ENCODE measurements at places on chromosomes 2 and 18.

DNA sequence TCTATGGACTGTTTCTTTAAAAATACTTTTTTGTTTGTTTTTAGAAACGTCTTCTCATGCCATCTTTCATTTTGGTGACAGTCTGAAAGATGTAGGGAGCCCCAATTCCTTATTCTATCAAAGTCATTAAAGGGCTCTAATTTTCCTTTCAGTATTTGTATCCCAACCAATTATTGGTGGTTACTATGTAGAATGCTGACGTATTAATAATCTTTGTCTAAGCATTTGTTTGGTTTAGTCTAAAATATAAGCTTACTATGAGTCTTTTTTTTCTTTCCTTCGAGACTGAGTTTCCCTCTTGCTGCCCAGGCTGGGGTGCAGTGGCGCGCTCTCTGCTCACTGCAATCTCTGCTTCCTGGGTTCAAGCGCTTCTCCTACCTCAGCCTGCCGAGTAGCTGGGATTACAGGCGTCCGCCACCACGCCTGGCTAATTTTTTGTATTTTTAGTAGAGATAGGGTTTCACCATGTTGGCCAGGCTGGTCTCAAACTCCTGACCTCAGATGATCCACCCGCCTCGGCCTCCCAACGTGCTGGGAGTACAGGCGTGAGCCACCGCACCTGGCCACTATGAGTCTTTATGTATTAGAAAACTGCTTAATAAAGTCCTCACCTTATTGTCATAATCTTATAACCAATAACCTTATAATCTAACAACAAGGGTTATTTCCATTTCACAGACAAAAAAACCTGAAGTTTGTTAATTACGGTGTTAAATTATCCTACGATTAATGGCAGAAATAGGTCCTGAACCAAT, 849 bp upstream of the VRK2 start:
- DNase-seq, result no peak

DNA sequence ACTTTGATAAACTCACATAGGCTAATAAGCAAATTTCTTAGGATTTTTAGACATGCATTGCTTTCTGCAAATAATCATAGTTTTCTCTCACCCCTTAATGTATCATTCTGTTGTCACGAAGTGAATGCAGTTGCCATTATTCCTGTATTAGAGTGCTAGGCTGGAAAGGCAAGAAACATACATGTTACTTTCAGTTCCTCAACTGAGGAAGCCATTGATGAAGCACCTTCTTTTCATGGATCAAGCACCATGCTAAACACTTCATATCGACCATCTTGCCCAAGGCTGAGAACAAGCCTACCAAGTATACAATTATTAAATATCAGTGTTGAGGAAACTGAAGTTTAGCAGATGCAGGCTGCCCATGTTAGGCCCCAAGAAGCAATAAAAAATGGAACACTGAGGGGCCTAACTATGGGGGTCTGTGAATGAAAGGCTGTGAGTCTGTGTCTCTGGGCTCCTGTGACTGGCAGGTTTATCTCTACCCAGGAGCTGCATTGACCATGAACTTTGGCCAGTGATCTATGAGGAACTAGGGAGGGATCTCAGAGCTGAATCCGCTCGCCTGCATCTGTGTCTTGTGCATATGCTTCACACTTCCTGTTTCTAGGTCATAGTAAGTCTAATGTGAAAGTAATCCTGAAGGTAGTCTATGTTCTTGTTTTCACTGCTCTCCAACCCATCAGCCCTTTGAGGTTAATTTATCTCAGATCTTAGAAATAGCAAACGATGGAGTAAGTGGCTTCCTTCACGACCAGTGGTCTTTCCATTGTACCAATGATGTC, 16.0 kb upstream of the TSPYL6 start:
- no peak for DNase-seq

- DNase-seq, result no peak
These were observed 39.2 kb downstream of the SCN1A start for GRCh38 chr2:166088634-166089033.

DNA sequence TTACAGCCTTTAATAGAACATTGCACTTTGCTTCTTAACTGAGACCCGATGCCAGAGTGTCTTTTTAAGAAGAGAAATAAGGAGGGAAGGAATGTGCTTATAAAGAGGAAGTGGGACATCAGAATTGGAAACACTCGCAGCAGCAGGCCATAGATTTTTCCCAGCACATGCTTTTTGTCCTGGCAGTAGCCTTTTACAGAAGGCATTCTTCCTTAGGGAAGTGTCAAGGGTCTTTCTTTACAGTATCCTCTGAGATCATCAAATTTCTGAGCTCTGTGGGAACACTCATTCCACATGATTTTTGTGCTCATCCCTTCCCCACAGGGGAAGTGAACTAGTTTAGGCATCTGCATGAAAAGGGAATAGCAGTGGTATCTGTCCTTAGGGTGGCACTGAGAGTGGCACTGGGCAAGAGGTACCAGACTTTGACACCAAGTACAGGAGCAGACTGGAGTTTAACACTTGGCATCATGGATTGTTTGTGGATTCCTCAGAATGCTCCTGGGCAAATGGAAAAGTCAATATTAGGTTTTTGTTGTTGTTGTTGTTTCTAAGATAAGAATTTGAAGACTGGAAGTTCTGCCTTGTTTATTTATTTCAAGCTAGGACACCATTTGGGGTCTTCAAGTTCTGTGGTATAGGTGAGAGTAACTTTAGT, 4.1 kb downstream of the MYO1B start:
- no peak for DNase-seq

DNA sequence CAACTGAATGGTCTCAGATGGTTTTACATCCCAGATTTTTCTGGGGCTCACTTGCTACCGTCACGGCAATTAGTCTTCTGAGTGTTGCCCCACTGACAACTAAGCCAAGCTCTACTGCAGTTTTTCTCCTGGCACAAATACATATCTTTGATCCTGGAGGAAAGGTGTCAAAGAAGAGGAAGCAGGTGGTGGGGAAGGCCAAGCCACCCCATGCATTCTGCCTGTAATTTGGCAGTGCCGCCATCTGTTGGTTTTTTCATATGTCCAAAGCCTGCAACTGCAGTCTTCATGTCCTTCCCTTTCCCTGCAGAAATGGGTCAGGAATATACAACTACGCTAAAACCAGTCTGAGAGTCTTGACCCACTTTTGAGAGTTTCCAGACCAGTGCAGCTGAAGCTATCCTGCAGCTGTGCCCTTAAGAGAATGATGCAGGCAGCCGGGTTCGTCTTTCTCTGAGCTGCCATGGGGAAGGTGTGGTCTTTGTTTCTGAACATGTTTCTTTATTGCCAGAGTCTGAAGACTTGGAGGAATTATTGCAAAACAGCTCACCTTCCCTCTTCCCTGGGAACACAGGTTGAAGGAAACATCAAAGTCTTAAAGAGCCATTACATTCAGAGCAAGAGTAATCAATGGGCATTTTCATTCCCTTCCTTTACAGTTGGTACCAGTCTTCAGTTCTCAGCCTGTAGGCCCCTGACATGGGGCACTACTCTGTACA, 71.8 kb upstream of the ATL2 start:
- DNase-seq, result no peak

GRCh38 chr2:128411431-128411830, 92.8 kb upstream of the HS6ST1 start:
- DNase-seq, result no peak

- DNase-seq, result no peak
These were observed 92.6 kb downstream of the RAPH1 start for GRCh38 chr2:203442463-203442862.

DNA sequence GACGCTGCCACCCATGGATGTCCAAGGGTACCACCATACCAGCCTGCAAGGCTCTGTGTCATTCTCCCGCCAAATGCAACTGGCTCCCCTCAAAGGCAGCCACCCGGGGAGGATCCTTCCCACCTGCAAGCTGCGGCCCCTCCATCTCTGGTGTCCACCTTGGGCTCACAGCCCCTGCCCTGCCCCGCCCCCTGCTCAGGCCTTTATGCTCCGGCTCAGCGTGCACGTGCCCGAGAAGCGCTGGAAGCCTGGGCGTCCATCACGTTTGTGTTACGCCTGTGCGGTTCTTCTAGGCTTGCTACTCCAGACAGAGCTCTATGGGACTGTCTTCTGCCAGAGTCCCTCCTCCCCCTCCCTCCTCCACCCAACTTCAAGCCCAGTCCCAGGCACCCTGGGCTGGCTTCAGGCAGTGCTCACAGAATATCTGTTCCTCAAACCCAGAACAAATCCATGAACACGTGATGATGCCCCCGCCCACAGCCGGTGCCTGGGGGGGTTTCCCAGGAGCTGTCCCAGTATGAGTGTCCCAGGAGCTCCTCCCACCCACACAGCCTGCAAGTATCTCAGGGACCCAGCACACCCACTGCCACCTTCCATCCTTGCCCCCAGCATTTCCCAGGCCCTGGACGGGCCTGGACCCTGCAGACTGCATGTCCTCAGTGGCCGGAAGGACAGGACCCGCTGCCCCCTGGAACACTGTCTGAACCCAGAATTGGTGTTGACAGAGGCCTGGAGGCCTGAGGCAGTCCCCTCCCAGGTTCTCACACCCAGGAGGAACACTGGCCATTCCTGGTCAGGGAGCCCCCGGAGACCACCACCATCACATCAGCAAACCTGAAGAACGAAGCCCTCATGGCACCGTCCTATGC, 30.3 kb downstream of the KIF1A start:
- DNase-seq, result no peak

DNA sequence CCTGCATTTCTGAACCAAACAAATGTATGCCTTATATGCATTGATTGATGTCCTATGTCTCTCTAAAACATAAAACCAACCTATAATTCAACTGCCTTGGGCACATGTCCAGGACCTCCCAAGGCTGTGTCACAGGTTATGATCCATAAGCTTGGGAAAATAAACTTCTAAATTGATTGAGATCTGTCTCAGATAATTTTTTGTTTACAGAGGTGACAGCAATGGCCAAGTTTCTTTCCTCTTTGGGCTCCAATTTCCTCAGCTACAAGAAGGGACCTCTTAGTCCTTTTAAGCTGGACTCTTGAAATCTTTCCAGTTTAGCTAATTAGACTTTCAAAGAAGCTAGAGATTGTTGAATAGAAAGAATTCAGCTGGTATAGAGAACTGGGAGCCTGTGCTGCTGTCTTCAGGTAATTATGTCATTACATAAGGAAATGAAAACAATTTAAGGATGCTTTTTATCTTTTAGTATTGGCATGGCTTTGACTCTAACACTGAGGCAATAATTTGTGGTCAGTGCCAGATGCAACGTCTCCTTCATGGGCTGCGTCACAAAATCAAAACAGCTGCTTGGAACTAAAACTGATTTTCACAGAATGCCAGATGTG, 412.1 kb upstream of the TRIB2 start:
- DNase-seq, result peak; percentile 44

DNA sequence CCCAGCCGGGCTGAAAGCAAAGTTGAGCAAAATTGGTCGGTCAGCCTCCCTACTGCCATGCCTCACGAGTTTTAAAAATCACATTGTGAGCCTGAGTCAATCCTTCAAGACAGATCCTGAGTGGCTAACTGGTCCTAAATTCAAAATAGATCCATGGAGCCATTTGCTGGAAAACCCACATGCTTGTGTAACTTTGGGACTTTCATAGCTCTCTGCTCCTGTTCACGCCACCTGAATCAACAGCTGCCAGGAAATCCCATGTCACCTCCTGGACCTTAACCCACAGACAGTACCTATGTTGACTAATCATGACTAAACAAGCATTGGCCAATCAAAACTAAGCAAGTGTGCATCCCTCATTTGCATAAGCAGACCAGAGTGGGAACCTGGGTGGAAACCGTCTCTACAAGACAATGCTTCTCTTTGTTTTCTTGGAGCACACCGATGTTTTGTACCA, 42.8 kb upstream of the LDLRAD4 start:
- no peak for DNase-seq

DNA sequence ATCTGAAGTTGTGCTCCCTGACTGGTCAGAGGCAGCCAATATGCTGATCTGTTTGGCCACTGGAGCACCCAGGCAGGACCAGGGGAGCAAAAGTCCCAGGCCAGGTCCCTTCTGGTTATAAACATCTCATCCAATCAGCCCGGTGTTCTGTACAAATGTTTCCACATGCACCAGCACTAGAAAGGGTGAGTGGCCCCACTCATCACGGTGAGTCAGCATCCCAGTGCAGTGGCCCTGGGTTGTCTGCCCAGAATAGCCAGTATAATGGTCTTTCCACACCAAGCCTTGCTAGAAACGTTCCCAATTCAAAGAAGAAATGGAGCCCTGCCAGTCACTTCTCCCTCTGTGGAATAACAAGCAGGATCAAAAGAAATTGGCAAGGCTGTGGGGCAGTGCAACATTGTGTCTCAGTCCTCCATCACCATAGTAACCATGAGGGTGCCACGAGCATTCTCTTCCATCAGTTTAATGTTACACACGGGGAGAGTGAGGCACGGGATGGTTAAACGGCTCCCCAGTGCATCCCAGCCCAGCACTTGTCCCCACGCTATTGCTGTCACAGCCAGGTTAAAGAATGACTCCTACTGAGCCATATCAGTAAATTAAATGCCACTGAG, 174.9 kb downstream of the SEPTIN10 start:
- DNase-seq, result peak; percentile 86

Measured in GM03348 (cell line).